Smooth muscle cell of the umbilical artery (primary cell): ENCODE measurements at places on chromosomes 16 and 17. TPM values are rescaled to one million over a fixed set of nuclear protein-coding genes. Genes with fewer than 3 reads are reported as not detected.

Gene TSPOAP1
- total RNA-seq: 1.5 and 1.7 TPM in 2 replicates

Gene ADAD2
- total RNA-seq: not detected in 2 replicates

Gene CHD9NB
- 1.5 and 2.2 TPM in 2 replicates for total RNA-seq

Gene NATD1
- 2.4 and 3.4 TPM in 2 replicates for total RNA-seq

Gene AOC3
- total RNA-seq: 0.14 and 0.30 TPM in 2 replicates

Gene P4HB
- 2,852 and 4,180 TPM in 2 replicates for total RNA-seq

Gene EPN3
- 0.30 TPM in 1 of 2 replicates, not detected in the other for total RNA-seq
